ENCODE measurements at places on chromosomes 11 and 22.

DNA sequence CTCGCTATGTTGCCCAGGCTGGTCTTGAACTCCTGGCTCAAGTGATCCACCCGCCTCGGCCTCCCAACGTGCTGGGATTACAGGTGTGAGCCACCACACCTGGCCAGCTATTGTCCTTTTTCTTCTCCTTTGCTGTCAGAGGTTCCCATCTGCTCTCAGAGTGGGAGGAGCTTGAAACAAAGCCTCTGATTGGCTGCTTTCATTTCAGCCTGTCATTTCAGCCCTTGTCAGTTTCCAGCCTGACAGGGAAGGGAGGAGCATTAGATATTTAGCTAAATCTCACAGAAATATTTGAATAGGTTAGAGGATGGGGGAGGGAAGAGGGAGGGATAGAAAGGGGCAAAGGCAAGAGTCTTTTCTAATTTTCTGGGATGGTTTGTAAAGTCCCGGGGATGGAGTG, 8.7 kb downstream of the SLC22A6 start:
- DNase-seq, result no peak

- no peak for DNase-seq
These were observed 39.5 kb upstream of the PRODH start for GRCh38 chr22:18975434-18976196.

DNA sequence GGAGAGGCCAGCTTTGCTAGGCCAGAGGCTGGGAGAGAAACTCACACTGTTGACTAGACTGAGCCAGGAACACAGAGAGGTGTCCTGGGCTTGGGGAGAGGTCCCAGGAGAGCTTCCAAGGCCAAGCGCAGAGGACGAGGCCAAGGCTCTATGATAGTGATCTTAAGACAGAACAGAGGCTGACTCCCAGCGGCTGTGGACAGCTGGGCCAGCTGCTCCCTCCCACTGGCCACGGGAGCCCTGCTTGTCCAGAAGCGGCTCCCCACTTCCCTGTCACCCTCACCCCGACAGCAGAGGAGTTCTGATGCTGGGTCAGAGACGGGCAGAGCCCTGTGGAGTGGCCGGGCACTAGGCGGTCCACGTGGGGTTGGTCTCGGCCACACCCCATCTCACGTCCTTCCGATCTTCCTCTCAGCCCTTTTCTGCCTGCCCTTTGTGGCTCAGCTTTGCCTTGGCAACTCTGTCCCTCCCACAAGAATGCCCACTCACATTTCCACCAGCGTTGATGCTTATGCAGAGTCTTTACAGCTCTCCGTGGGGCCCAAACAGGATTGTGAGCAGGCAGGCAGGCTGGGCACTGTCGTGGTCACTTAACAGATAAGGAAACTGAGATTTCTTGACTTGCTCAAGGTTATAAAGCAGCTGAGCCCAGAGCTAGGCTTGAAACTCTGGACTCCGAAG, 68.2 kb downstream of the FBXO7 start:
- no peak for DNase-seq

- DNase-seq, result no peak
These were observed 34.5 kb upstream of the CYB5R3 start for GRCh38 chr22:42683578-42684283.

- DNase-seq, result no peak
These were observed 203.7 kb downstream of the CTTN start for GRCh38 chr11:70601861-70602538.

DNA sequence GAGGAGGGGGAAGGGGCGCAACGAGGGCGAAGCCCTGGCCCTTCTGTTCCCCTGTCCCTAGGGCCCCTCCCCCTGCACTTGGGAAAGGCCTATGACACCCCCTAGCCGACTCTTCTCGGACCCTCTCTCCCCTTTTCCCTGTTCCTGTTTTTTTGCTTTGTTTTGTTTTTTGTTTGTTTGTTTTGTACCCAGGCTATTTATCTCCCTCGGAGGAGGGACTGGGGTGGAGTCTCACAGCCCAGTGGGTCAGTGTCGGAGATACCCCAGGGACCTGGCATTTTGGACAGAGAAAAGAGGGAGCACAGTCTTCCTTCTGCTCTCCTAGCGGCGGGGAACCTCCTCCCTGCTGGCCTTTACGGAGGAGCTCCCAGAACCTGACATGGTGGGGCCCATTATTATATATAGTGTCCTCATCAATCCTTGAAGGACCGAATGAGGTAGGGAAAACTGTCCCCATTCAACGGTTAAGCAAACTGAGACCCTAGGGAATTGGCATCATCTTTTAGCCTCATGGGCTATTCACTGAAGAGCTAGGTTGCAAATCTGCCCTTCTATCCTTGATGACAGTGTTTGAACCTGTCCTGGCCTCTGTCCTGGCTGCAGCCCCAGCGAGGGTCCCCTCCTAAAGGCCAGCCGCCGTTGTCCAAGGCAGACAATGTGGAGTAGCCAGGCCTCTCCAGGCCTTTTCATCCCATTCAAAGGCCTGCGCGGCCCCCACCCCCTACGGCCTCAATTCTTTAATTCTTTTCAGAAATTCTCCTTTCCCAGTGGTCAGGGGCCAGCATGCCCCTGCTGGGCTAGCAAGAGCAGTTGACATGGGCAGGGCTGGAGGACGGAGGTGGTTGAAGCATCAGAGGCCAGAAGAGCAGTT, 911 bp downstream of the EMID1 start:
- DNase-seq, result no peak

DNA sequence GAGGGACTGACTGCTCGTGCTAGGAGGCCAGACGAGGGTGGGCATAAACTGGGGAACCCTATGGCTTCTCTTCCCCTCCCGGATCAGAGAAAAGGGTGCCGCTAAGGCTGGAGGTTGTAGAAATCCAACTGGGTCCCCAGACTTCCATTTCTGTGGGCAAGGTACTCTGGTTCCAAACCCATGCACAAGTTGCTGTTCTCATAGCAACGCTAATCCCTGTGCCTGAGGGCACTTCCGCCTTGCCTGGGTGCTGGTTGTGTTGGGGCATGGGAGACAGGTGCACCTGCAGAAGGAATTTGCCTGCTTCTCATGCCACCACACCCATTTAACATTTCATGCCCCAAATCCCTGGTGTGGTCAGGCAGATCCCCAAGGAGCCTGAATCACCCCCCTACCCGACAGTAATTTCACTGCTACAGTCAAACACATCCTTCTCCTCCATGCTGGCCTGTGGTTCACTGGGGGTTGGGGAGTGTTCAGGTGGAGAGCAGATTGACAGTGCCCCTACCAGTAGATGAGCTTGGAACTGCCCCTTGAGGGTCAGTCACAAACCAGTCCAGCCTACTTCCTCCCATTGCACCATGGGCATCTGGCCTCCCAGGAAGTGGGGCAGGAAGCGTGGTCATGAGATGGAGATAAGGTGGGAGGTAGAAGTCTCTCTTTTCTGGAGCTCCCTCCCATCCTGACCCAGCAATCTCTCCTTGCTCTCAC, 1.2 kb downstream of the C2CD2L start:
- DNase-seq, result no peak

GRCh38 chr22:42863349-42863961, 6.4 kb upstream of the ARFGAP3 start:
- DNase-seq, result peak; percentile 47

DNA sequence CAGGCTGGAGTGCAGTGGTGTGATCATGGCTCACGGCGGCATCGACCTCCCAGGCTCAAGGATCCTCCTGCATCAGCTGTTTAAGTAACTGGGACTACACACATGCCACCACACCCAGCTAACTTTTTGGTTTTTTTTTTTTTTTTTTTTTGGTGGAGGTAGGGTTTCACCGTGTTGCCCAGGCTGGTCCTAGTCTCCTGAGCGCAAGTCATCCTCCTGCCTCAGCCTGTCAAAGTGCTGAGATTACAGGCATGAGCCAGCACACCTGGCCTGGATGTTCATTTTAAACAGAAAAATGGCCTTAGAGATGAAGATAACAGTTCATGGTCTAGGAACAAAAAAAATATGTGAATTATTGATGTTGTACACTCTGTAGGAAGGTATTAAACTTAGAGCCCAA, 13.6 kb upstream of the SLC25A18 start:
- DNase-seq, result no peak

GRCh38 chr11:2237457-2238238, 32.7 kb downstream of the ASCL2 start:
- DNase-seq, result no peak

GRCh38 chr22:21796863-21797262, 61.3 kb upstream of the YPEL1 start:
- DNase-seq, result no peak

- DNase-seq, result no peak
These were observed 56.5 kb downstream of the MED15 start for GRCh38 chr22:20563941-20564371.

- no peak for DNase-seq
These were observed 13.2 kb downstream of the C11orf87 start for GRCh38 chr11:109435121-109435742.

- DNase-seq, result no peak
These were observed 15.3 kb upstream of the MYRF start for GRCh38 chr11:61737131-61737530.

DNA sequence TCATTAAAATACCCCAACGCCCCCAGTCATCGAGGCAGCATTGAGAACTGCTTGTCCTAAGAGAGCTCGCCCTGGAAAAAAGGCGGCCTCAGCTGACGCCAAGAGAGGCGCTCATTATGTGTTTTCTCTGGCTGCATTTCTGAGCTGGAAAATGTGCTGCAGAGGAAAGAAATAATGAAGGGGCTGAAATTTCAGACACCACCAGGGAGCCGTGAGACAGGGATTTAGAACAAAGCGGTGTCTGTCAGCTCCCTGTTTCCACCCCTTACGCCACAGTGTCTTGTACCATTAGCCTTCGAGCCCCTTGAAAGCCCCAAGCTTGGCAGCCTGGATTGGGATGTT, 14.4 kb downstream of the USH1C start:
- DNase-seq, result no peak

DNA sequence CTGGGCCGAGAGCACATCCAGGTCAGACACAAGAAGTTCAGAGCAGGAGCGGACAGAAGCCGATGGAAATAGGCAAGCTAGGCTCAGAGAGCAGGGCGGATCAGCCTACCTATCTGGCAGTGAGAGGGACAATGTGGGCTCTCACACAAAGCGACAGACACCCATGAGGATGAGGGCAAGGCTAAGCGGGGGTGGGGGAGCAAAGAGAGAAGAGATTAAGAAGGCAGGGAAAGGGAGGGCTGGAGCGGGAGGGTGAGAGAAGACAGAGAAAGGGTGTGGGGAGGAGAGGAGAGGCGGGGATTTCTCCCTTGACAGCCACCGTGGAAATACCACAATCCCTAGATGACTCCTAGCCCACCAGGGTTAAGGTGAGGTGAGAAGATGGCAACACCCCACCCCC, 57.9 kb downstream of the BUD13 start:
- no peak for DNase-seq

DNA sequence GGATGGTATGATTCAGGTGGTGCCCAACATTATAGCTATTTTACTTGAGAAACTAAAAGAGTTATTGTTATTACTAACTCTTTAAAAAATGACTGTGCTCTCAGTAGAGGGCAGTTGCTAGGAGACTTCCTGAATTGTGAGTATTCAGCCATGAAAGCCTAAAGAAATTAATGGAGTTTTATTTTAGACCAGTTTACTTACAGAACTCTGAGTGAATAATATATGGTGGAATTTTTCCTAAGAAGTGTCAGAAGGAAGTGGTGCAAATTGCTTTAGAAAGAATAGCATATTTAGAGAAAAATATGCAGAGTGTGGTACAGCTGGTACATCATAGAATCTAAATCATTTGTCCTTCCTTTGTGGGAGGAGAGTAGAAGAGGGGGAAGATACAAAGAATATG, 689.9 kb upstream of the CCDC90B start:
- DNase-seq, result no peak

GRCh38 chr11:71255323-71255722, 2.9 kb upstream of the SHANK2 start:
- no peak for DNase-seq

DNA sequence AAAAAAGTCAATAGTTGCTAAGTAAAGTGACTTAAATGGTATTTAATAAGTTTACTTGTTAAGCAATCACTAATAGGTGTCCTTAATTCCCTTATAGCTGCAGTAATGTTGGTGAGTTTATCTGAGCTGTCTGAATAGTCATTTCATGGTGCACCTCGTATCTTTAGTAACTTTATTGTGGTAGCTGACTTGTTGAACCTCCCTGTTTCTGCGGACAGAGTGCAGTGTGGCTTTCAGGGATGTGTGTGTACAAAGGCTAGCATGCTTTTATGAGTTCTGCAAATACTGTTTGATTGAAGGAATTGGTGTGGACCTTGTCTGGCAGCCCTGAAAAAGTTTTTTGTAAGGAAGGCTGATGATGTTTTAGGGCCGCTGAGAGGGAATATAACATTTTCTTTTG, 2.6 kb downstream of the ZNRF3 start:
- DNase-seq, result no peak

DNA sequence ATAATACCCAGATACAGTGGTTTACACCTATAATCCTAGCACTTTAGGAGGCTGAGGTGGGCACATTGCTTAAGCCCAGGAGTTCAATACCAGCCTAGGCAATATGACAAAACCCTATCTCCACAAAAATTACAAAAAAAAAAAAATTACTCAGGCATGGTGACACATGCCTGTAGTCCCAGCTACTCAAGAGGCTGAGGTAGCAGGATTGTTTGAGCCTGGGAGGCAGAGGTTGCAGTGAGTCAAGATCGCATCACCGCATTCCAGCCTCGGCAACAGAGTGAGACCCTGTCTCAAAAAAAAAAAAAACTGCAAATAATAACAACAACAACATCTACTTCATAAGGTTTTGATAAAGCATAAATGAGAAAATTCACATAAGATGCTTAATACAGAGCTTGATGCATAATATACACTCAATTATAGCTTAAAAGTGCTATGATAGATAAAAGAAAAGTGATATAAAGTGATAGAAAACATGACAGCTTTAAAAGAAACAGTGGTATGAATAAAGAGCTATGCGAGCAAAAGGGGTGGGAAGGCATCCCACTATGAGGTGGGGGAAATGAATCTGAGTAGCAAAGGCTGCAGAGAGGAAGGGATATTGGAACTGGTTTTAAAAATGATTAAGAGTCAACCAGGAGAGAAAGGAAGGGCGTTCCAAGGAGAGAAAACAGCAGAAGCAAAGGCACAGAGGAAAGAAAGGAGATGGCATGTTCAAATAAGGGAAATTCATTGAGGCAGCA, 197.6 kb downstream of the KIF18A start:
- no peak for DNase-seq

DNA sequence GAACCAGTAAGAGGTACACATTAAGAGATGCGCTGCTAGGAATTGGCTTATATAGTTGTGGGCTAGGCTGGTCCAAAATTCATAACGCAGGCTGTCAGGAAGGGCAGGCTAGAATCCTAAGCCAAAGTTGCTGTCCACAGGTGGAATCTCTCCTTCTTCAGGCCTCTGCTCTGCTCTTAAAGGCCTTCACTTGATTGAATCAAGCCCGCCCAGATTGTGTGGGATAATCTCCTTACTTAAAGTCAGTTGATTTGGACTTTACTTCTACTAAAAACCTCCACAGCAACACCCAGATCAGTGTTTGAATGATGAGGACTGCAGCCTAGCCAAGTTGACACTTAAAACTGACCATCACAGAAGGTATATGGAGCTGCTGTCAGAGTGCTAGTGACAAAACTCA, 68.8 kb downstream of the LRRC32 start:
- DNase-seq, result no peak
